Stimulated activated CD4-positive, alpha-beta T cell treated with anti-CD3 and anti-CD28 coated beads, Interleukin-1b, Interleukin-23, amount 100 ng/mL, for 1 hour (primary cell): ENCODE measurements at places on chromosomes 2 and 18.

GRCh38 chr2:236712304-236712703 lies 142.7 kb downstream of the ACKR3 start:
- DNase-seq = no peak

DNA sequence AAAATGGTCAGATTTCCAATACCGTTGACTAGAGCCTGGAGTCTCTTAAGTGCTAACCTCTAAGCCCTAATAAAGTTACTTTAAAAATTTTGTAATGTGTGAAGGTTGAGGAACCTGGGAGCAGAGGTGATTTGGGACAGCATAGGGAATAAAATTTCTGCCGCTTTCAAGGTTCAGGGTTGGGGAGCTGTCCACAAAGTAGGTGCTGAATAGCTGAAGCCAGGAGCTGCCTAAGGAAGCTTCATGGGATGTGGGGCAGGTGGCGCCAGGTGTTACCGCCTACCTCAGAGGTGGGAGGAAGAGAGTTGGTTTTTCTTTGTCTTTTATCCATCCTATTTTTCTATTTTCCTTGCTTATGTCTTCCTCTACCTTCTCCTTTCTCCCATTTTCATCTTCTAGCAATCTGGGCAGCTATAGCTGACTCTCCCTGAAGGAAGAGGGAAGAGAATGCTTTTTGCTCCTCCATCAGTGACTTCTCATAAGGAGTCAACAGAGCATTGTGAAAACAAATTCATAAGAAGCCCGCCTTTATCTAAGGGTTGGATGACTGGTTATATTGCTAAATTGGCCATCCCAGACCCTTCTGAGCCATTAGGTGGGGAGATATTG lies 178.7 kb downstream of the CLIP4 start:
- DNase-seq = no peak

DNA sequence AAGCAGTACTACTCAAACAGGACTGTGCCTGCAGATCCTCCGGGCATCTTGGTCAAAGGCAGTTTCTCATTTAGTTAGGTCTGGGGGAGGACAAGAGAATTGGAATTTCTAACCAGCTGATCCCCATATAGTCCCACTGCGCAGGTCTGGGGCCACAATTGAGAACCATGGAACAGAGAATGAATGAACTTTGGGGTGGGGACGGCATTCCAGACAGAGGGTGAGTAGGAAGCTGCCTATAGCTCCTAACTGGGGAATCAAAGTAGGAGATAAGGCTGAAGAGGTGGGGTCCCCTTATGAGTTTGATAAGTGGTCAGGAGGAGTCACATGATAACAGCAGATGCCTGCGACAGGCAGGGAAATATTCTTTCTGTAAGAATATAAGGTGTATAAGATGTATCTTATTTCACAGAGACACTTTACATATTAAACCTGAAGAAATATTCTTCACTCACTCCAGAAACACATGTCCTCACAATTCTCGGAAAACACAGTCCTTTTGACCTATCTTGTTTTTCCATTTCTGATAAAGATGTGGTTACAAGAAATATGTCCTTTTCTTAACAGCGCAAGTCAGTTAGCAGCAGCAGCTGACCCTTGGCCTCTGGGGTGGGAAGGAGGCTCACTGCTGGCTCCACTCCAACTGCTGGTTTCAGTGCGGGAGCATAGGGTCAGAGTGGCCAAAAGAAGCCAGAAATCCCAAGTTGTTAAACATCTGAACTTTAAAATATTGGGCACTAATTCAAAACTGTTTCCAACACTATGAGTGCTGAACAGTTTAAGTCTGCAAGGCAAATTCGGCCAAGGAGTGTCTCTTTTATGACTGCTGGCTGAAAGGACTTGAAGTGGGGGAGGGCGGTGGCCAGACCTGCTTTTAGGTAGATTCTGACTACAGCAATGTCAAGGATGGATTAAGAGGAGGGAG lies 12.6 kb upstream of the TMEM214 start:
- no peak for DNase-seq

DNA sequence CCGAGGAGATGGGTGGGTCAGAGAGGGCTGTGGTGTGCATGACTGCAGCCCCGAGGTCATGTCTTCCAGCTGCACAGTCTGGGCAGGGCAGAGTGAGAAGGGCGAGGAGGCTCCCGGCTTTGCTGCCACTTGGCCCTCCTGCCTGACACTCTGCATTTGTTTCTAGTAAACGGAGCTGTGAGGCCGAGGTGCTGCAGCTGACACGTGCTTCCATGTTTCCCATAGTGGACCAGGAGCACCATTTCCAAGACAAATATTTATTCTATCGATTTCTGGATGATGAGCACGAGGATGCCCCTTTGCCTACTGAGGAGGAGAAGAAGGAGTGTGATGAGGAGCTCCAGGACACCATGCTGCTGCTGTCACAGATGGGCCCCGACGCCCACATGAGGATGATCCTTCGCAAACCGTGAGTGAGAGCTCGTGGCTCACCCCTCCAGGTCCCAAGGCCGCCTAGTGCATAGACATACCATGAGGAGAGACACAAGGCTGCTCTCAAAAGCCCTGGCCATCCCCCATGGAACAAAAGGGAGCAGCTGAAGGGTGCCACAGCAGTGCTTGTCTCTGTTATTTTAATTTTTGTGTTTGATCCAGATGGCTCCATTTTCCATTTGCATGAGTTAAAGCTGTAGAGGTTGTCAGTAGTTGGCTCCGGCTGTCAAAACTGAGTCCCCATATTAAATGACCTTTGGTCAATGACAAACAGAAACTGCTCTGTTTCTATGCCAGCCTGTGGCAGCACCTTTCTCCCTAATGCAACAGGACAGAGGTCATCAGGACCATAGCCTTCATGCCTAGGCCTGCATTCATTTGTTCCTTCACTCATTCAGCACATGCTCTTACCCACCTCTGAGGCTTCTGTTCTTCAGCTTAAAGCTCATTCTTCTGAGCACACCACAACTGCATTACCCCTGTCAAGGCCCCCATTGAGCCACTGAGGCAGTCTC lies 108.3 kb upstream of the MAP3K20 start:
- no peak for DNase-seq

DNA sequence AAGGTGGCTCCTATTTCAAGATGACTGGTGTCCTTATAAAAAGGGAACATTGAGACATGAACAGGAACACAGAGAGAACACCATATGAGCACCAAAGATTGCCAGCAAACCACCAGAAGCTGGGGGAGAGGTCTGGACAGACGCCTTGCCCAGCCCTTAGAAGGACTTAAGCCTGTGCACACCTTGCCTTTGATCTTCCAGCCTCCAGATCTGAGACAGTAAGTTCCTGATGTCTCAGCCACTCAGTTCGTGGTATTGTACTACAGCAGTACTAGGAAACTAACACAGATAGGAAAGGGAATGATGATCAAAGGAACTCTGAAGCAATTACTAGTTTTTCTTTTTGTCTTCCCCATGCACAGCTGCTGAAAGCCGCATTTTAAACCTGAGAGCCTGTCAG lies 137.3 kb upstream of the FHL2 start:
- DNase-seq = no peak

DNA sequence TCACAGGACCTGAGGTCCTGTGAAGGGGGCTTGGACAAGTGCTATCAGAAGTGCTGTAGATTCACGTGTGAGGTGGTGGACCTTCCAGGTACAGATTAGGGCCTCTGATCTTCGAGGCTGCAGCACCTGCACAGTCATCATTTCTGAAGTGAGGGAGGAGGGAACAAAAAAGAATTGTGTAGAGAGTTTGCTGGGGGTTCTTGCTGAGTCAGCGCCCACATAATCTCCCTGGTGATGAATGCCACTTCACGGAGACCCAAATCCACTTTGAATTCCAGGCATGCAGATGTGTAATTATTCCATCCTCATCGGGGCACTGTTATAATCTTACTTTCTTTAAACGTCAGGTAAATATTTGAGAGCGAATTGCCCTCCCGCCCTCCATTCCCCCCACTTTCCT lies 128.5 kb upstream of the CAPN13 start:
- DNase-seq = no peak

DNA sequence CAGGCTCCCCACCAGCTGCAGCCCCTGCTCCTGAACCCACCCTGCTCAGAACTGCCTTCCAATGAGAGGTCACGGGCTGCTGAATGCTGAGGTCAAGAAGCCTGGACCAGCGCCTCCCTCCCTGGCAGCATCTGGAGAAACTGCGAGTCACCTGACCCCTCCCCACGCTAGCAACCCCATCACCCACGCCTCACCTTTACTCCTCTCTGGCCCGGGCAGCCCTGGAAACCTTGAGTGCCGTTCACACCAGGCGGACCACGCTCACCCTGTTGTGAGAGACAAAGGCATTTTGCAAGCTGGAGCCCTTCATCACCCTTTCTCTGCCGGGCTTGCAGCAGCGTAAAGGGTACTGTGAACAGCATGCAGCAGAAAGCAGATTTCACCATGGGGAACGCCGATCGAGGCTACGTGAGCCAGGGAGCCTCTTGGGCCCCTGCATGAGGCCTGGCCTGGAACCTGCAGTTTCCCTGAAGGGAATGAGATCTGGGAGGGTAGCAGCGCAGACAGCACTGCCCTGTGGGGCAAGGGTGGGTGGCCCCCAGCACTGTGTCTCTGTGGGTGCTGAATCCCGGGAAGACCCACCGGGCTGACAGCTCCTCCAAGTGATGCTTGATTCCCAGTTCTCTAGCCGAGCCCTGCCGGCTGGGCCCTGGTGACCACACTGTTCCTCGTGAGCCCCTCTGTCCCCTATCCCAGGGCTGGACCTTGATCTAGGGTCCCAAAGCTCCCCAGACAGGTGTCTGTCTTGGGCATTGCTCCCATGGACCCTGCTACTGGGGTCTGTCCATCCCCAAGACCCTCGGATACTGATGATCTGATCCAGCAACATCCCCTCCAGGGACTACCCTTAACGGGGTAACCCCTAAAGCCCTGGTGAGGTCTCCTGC lies 53.8 kb downstream of the COL6A3 start:
- DNase-seq = no peak

DNA sequence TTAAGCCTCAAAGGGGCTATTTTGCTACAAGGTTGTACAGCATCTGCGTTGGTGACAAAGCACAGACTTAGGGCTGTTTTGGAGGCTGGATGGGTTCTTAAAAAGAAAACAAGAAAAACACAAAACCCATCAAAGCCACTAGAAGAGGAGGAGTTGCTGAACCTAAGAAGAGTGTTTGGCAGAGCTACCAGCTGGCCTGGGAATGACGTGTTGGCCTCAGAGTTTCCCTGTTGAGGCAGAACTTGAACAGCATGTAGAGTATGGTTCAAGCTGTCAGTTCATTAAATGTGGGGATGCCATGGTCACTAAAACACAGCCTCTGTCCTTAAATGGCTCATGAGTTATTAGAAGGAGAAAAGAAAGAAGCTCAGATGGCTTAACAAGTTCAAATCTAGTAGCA lies 162.5 kb downstream of the TTC32 start:
- no peak for DNase-seq

DNA sequence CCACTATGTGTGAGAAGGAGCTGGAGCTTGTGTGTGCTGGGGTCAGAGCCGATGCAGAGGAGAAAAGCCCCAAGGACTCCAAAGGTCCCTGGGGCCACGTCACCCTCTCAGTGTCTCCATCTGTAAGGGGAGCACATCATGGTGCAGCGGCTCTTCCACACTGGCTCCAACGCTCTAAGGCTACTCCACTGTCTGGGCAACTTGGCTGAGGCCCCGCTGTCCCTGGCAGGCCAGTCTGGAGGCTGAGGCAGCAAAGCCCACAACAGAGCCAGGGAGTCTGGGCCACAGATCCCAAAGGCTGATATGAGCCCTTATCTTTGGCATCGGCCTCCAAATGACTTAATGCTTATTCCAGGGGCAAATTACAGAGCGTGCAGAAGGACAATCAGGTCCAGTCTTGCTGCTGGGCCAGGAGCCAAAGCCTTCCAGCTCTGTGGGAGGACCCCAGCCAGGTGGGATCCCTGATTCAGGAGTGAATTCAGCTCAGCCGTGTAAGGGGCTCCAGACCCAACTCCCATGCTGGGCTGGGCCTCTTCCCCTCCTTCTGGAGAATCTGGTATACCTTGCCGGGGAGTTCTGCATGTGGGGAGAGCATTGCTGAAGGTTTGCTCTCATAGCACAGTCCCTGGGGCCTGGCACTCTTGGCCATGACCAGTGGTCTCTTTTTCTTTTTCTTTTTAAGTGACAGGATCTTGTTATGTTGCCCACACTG lies 1.8 kb upstream of the DUSP2 start:
- no peak for DNase-seq

DNA sequence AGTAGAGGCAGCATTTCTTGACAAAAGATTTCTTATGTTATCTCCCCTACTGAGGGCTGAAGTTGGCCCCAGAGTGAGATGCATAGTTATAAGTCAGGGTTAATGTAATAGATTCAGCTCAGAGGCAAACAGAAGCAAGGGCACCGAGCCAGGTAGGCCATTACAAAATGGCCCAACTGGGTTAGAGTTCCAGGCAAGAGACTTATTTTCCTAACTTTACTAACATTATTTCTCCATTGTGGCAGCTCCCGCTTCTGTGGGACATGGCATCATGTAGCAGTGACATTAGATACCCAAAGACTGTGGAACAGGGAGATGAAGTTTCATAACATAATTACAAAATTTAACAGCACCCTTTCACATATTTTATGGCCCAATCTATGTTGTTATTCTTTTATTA lies 27.1 kb downstream of the TSPYL6 start:
- DNase-seq = no peak

DNA sequence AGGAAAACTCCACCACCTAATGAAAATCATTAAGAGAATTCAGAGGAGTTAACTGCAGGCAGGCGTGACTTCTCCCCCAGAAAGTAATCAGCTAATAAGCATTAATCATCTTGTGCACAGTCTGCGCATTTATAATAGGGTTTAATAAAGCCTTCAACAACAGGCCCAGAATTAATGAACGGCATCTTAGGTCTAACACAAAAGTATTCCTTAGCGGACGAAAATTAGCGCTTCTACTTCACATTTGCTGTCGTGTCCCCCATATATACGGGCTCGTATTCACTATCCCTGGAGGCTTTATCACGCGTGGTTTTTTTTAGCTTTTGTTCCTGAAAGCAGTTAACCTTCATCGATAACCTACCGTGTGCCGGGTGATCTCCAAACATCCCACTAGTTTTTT lies 1.8 kb downstream of the ATP8B1 start:
- no peak for DNase-seq

- DNase-seq = no peak
Observed at GRCh38 chr2:227118353-227118752, 45.7 kb downstream of the COL4A4 start.

GRCh38 chr18:21012308-21012707 lies 99.3 kb downstream of the ROCK1 start:
- no peak for DNase-seq

DNA sequence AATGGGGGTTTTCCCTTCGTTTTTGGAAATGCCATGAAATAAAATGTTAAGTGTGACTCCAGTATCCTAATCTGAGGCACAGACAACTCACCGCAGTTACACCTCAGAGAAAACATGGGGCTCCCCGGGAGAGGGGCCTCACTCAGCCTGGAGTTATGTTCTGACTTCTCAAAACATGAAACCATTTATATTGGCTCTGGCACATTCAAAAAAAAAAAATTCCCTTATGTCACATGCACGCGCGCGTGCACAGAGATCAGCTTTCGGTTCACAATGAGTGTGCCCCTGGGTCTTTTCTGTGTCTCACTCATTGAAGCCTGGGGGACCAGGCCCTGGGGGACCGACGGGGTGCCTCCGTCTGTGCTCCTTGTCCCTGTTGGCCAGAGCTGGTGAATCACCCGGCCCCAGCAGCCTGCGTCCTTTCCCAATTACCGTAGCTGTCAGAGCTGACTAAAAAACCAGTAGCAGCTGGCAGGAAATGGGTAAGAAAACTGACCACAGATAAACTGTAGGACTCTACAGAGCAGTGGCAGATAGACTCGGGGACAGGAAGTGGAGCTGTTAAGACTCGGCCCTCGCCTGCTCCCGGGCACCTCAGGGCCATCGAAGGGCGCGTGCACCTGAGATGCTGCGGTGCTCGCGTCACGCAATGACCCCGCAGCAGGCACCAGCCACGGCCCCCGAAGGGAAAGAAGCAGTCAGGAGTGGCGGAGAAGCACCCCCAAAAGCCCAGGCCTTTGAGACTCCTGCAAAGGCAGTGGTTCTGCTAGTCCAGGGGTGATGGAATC lies 138.3 kb upstream of the ID2 start:
- peak; percentile 47 for DNase-seq
